ENCODE measurements at places on chromosomes 3 and 15. TPM values are rescaled to one million over a fixed set of nuclear protein-coding genes. Genes with fewer than 3 reads are reported as not detected.

UBA3 gene
- total RNA-seq = 61.7 TPM

SLC27A2 gene
- total RNA-seq = 18.7 TPM

SLC12A1 gene
- not detected for total RNA-seq

SLC6A1 gene
- total RNA-seq = not detected

RTP1 gene
- total RNA-seq = not detected

GALK2 gene
- total RNA-seq = 37.2 TPM

ALDH1A3 gene
- total RNA-seq = 1.9 TPM

CAMP gene
- not detected for total RNA-seq

PIERCE2 gene
- total RNA-seq = 38.2 TPM

CHRD gene
- 0.07 TPM for total RNA-seq

DNA sequence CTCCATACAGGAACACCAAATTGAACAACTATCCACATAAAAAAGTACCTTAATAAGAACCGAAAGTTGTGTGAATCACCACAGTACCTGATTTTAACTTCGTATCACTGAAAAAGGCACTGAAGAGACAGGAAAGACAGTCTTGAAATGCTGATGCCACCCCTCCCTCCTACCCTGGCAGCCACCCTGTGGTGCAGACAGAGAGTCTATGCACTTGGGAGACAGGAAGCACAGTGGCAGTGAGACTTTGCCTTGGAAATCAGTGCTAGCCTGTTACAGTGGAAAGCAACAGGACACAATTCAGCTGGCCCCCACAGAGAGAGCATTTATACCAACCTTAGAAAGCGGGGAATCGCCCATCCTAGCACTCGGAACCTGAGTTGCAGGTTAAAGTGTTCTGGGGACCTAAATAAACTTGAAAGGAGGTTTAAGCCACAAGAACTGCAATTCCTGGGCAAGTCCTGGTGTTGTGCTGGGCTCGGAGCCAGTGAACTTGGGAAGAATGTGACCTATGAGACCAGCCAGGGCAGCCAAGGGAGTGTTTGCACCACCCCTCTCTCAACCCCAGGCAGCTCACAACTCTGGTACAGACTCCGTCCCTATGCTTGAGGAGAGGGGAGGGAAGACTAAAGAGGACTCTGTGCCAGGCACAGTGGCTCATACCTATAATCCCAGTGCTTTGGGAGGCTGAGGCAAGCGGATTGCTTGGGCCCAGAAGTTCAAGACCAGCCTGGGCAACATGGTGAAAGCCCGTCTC, 240.1 kb downstream of the ISL2 start:
- no peak for DNase-seq

GRCh38 chr15:81000144-81000623, 539 bp upstream of the TLNRD1 start:
- no peak for DNase-seq

- DNase-seq = no peak
Measured at GRCh38 chr15:78002996-78003395, 74.5 kb downstream of the TBC1D2B start.

- no peak for DNase-seq
Measured at GRCh38 chr3:65568497-65568896, 470.2 kb downstream of the MAGI1 start.

GRCh38 chr3:73384091-73384906, 240.4 kb downstream of the PDZRN3 start:
- no peak for DNase-seq

- no peak for DNase-seq
Measured at GRCh38 chr15:99955532-99955931, 222.3 kb upstream of the LYSMD4 start.

DNA sequence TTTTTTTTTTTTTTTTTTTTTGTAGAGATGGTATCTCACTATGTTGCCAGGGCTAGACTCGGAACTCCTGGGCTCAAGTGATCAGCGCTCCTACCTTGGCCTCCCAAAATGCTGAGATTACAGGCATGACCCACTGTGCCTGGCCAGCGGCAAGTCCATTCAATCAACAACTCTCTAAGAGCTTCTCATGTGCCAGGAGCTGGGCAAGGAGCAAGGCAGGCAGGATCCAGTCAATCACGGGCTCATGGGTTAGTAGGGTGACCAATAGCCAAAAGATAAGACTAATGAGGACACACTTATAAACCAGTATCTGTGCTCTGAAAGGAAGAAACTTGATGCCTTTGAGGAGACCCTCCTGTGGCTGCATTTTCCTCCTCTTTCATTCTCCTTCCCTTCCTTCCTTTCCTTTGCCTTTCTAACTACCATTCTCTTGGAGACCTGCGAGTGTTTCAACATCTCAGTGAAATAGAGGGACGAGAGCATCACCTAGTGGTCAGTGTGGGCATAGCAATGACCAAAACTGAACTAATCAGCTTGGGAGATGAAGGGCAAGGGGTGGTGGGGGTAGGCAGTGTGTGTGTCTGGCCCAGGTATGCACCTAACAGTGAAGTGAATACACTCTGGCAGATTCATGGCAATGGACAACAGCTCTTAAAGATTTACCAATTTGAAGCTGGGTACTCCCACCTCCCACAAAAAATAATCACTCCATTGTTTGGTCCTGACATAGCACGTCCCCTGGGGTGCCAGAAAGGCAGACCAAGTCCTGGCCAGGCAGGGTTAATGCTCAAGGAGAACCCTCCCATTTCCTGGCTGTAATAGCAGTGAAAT, 6.3 kb downstream of the RPP25 start:
- DNase-seq = peak; percentile 78

DNA sequence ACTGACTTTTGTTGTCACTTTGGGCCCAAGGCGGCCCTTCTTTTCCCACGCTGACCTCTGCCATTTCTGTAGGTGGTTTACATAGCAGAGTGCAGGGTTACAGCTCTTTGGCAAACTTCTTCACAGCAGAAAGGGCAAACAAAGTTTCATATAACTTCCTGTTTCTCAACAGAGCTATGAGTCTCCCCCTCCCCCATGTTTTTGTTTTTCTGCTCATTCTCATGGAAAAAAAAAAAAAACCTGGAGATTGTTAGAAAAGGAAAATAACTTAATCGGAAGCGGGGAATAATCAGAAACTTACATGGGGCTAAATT, 342.0 kb upstream of the NR2F2 start:
- no peak for DNase-seq

- DNase-seq = no peak
Measured at GRCh38 chr3:134334231-134334900, 39.9 kb downstream of the AMOTL2 start.

- DNase-seq = no peak
Measured at GRCh38 chr3:146139586-146140110, 21.3 kb downstream of the PLOD2 start.

- DNase-seq = peak; percentile 21
Measured at GRCh38 chr15:38253351-38253781, 730 bp downstream of the SPRED1 start.

DNA sequence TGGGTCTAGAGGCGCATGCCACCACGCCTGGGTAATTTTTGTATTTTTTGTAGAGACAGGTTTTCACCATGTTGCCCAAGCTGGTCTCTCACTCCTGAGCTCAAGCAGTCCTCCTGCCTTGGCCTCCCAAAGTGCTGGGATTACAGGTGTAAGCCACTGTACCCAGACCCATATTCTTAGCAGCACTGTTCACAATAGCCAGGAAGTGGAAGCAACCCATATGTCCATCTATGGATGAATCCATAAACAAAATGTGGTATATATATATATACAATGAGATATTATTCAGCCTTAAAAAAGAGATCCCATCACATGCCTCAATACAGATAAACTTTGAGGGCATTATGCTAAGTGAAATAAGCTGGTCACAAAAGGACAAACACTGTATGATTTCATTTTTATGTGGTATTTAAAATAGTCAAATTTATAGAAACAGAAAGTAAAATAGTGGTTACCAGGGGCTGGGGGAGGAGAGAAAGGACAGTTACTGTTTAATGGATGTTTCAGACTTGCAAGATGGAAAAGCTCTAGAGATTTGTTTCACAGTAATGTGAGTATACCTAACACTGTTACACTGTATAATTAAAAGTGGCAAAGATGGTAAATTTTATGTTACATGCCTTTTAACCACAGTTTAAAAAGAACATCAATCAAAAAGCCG, 35.7 kb upstream of the GRAMD1C start:
- no peak for DNase-seq

DNA sequence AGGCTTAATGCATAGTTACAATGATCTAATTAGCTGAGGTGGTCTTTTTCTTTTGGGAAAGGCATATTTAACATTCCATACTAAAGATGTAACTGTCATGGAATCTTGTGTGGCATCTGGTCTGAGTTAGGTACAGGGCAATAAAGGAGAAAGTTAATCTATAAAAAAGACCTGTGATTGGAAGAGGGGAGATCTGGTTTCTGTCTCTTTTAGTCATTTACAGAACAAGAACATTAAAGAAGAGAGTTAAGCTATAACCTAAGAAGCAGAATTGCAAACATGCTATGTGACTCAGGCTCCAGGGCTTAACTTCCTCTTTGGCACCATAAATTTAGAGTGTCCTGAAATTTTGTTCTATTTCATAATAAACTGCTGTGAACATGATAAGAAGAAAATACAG, 47.2 kb upstream of the MME start:
- no peak for DNase-seq

DNA sequence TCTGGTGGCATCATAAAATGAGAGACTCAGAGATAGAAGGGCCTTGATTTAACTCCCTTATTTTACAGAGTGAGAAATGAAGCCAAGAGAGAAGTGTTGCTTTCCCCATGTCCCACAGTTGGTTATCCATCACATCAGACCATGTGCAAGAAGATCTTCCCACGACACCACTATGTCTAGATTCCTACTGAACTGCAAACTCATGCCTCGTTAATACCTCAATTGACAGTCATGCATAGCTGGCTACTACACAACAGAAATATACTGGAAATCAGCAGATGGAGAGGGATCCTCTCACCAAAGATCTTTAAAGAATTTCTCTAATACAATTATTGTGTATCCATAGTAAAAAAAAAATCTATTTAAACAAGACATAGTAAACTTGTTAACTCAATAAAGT, 33.3 kb downstream of the PEAK1 start:
- DNase-seq = no peak

DNA sequence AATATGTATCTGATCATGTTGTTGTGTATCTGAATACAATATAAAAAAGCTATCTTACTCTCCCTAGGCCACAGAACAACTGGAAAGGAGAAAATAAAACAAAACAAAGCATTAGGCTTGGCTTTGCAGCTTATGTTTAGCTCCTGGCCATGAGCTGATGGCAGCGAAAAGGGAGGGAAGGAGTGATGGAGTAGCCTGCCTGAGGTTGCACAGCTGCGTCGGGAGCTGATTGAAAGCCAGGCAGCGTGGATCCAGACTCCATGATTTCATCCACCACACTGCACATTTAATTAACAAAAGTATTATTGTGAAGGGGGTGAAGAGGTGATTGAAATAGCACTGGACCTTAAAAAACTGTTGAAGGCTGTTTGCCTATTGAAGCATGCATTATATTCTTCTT, 212.2 kb downstream of the GABRG3 start:
- no peak for DNase-seq

GRCh38 chr3:98602078-98602678, 8.8 kb upstream of the CPOX start:
- DNase-seq = peak; percentile 36

- DNase-seq = no peak
Measured at GRCh38 chr15:100026041-100026440, 292.8 kb upstream of the LYSMD4 start.

- no peak for DNase-seq
Measured at GRCh38 chr15:90623854-90624253, 93.3 kb upstream of the BLM start.

- no peak for DNase-seq
Measured at GRCh38 chr15:28103831-28104230, 4.7 kb upstream of the OCA2 start.

- DNase-seq = no peak
Measured at GRCh38 chr3:126982126-126982470, 817 bp upstream of the PLXNA1 start.

DNA sequence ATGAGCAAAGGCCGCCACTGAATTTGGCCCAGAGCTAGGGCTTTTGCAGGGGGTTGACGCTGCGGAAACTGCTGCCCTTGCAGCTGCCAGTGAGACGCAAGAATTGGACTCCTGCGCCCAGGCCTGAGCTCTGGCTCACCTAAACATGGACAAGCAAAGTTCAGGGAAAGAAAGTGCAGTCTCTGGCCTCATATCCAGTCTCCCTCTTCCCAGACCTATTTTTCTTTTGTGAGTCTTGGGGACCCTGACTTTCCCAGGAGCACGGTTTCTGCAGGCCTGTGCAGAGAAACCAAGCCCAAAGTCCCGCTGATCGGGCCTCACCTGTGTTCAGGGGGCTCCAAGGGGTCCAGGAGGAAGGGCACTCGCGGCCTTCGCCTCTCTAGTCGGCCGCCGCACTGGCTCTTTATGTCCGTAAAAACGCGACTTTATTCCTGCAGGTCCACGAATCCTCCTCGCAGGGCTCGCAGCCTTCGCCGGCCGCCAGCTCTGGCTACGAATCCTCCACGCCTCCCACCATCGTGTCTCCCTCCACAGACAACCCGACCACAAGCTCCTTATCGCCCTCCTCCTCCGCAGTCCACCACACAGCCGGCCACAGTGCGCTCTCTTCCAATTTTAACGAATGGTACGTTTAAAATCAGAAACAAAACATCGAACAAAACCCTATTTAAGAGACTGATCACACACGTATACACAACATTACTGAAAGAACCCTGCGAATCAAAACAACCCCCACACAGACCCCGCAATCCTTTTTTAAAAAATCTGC, 3.9 kb downstream of the ZIC1 start:
- no peak for DNase-seq

GRCh38 chr3:127228866-127229265, 35.9 kb downstream of the PRR23E start:
- DNase-seq = no peak

- no peak for DNase-seq
Measured at GRCh38 chr15:90004671-90005070, 3.5 kb downstream of the ZNF710 start.

GRCh38 chr15:31435912-31436628, 109.4 kb downstream of the KLF13 start:
- DNase-seq = no peak

DNA sequence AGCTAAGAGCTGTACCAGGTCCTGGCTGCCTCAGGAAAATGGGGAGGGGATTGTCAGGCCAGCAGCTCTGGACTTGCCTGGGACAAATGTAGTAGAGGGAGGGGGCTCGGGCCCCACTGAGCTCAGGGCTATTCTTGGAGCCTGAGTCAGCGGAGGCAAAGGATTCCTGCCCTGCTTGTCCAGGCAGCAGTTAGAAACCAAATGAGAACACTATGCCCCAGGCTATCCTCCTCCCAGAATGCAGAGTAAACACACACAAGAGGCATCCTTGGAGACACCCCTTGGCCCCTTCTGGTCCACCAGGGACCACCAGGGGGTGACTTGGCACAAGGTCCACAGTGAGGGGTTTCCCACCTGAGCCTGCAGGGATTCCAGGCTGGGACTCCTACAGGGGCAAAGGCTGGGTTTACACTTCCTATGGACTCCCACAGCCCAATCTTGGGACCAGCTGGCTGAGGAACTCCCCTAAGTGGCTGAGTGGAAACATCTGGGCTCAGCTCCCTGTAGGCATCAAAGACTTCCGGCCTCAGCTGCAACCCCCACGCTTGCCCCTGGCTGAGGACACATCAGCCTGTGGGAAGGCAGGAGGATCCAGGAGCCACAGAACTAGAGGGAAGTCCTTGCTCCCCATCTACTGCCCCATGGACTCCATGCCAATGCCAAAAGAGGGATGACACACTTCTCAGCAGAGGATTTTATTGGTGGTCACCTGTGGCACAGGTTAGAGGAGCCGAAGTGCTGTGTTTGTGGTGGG, 3.4 kb upstream of the COL7A1 start:
- DNase-seq = no peak

GRCh38 chr3:188978421-188979171, 193.2 kb upstream of the TPRG1 start:
- peak; percentile 5 for DNase-seq

- DNase-seq = no peak
Measured at GRCh38 chr15:57599296-57599810, 7.6 kb downstream of the MYZAP start.

GRCh38 chr3:97646932-97647331, 117.6 kb upstream of the ARL6 start:
- no peak for DNase-seq
